Activated effector memory CD4-positive, alpha-beta T cell treated with Interleukin-2 at 50 U/mL for 16 hours (primary cell): ENCODE measurements at places on chromosomes 3 and 15.

GRCh38 chr15:74768099-74768770, 13.6 kb upstream of the CSK start:
- no peak for DNase-seq

DNA sequence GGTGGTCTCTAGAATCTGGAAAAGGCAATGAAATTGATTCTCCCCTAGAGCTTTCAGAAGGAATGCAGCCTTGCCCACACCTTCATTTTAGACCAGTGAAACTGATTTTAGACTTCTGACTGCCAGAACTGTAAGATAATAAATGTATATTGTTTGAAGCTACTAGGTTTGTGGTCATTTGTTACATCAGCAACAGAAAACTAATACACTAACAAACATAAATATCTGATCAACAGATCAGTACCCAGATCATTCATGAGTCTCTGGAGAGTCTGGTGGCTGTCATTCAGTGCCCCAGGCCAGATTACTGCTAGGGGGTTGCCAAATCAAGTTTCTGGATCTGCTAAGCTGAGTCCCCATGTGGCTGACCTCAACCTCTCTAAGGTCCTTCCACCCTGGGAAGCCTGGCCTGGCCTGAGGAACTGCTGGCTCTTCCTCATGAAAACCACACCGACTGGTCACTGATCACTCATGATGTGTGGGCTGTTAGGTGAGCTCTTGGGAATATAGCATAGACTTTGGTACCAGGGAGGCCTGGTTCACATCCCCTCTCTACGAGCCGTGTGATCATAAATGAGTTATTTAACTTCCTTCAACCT, 11.1 kb upstream of the LACTB start:
- no peak for DNase-seq

- no peak for DNase-seq
Measured at GRCh38 chr15:40923551-40923950, 5.6 kb upstream of the DLL4 start.

- DNase-seq = no peak
Measured at GRCh38 chr3:127385540-127385870, 97.7 kb upstream of the PRR20G start.

GRCh38 chr15:57406062-57406772, 29.9 kb downstream of the CGNL1 start:
- DNase-seq = no peak

DNA sequence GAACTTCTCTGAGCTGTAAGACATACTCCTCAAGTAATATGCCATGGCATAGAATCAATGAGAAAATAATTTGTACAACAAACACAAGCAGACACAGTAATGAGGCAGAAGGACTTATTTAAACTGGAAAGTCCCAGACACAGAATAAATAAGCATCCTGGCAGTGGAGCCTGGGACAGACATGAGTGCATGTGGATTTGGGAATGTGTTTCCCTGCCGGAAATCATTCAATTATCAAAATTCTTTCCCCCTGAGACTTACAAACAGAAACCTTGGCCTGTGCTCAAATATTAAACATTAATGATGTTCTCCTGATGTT, 520.1 kb downstream of the ROBO1 start:
- DNase-seq = no peak

DNA sequence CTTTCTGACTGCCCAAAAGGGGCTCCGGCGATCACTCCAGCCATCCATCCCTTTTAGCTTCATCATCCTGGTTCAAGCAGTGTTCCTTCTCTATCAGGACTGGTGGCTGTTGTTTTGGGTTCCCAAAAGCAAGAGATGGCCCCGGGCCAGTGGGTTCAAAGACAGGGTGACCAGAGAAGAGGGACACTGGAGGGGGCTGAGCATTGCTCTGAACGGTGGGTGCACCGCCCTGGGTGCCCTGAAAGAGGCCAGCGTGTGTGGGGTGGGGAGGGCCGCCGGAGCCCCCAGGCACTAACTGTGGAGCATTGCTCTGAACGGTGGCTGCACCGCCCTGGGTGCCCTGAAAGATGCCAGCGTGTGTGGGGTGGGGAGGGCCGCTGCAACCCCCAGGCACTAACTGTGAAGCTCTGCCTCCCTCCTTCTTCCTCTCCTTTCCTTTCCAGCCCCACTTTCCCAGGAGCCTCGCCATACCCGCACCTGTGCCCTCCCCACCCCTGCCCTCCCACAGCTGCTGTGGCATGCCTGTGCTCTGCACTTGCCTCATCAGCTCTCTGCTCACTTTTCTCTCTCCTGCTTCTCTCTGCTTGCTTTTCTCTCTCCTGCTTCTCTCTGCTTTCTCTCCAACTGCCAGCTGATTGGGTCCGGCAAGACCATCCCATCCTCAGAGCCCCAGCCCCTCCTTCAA, 37.4 kb upstream of the OR4F6 start:
- DNase-seq = no peak

- DNase-seq = no peak
Measured at GRCh38 chr3:50612970-50613846, 1.6 kb upstream of the CISH start.
